ENCODE measurements at places on chromosomes 11 and 22.

- peaks cover 3% of the 10 kb centered on the region for H3K27me3 ChIP-seq
- no peaks in the 10 kb centered on the region for H3K36me3 ChIP-seq
- H3K4me1 ChIP-seq: peaks cover 18% of the 10 kb centered on the region
- DNase-seq: peak; percentile 80
These were observed 30.9 kb upstream of the PARVB start for GRCh38 chr22:43993072-43993760.

DNA sequence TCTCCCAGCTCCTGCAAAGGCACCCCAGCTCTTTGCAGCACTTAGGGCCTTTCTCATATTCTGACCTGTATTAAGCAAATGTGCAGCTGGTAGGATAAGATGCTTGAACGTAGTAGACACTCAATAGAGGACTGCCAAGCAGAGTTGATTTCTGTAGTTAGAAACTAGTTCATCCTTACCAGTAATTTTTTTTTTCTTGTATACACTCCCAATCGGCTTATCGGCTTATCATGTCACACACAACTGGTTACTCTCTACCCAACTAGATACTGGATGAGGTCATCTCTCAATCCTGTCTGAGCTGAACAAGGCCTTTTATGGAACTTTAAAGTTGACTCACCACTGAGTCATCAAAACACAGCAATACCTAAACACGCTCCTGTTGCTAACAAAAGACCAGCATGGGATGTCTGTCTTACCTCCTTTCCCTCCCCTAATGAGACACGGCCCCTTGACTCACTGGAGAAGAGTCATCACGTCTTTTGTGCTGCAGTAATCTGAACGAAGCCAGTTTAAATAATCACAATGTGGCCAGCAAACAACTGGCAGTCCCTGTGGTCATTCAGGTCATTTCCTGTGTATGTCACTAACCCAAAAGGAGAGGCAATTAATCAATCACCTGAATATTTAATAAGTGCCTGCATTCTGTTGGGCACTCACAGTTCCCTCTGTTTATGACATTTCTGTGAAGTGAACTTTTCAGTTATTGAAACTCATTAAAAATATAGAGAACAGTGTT is 7.5 kb upstream of the WEE1 start:
- peak overlapping the region; percentile 55 for H3K27ac ChIP-seq
- no peak overlapping the region for H3K4me3 ChIP-seq
- H3K27me3 ChIP-seq: peaks cover 1% of the 10 kb centered on the region
- H3K4me1 ChIP-seq: peaks cover 3% of the 10 kb centered on the region

- no peaks in the 10 kb centered on the region for H3K36me3 ChIP-seq
- no peak overlapping the region for H3K27ac ChIP-seq
- peak; percentile 55 for DNase-seq
- peaks cover 10% of the 10 kb centered on the region for H3K27me3 ChIP-seq
- H3K4me3 ChIP-seq: no peak overlapping the region
- H3K4me1 ChIP-seq: peaks cover 22% of the 10 kb centered on the region
These were observed 70.4 kb downstream of the MYO7A start for GRCh38 chr11:77198440-77198849.

- H3K27ac ChIP-seq: no peak overlapping the region
- peak; percentile 1 for DNase-seq
- H3K4me3 ChIP-seq: no peak overlapping the region
- no peaks in the 10 kb centered on the region for H3K4me1 ChIP-seq
- H3K36me3 ChIP-seq: peaks cover 5% of the 10 kb centered on the region
These were observed 22.8 kb downstream of the RHBDD3 start for GRCh38 chr22:29244785-29245625.

DNA sequence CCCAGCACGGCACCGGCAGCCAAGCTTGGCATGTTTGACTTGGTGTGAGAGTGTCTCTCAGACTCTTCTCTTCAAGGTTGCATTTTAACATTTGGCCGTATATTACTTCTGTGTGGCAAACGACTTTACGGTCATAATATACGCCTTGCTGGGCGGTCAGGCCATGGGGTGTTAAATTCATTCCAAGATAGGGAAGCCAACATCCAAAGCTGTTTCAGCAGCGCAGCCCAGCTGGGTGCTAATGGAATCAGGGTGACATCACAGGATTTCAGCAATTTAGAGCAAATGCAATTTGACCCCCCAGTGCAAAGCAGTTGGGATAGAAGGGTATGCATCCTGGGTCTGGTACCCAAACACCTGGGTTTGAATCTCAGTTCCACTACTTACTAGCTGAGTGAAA is 16.7 kb upstream of the MYH9 start:
- H3K36me3 ChIP-seq: no peaks in the 10 kb centered on the region
- no peak for DNase-seq
- no peak overlapping the region for H3K27ac ChIP-seq
- H3K27me3 ChIP-seq: peaks cover 4% of the 10 kb centered on the region
- no peaks in the 10 kb centered on the region for H3K4me1 ChIP-seq
- no peak overlapping the region for H3K4me3 ChIP-seq

GRCh38 chr22:49353235-49353634 is 474.4 kb downstream of the BRD1 start:
- no peaks in the 10 kb centered on the region for H3K4me1 ChIP-seq
- H3K27me3 ChIP-seq: peaks cover 6% of the 10 kb centered on the region
- peaks cover 27% of the 10 kb centered on the region for H3K36me3 ChIP-seq
- H3K4me3 ChIP-seq: no peak overlapping the region

DNA sequence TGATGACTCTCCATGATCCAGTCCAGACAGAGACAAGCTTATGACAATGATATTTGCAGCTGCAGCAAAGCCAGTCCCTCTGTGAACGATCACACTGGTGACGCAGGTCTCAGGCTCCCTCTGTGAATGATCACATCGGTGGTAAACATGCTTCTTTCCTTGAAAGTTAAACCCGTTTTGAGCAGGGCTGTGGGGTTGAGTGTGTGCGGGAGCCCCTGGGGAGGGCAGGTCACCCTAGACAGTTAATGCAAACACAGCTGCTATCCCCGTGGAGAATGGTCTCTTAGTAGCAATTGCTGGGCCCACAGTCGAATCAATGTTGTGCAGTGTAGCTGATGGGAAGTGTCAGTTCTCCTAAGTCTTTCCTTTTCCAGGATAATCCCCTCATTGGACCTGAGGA is 71.0 kb upstream of the KIRREL3 start:
- no peak overlapping the region for H3K4me3 ChIP-seq
- peaks cover 39% of the 10 kb centered on the region for H3K4me1 ChIP-seq
- H3K36me3 ChIP-seq: no peaks in the 10 kb centered on the region
- no peak for DNase-seq
- peaks cover 11% of the 10 kb centered on the region for H3K27me3 ChIP-seq
- no peak overlapping the region for H3K27ac ChIP-seq

DNA sequence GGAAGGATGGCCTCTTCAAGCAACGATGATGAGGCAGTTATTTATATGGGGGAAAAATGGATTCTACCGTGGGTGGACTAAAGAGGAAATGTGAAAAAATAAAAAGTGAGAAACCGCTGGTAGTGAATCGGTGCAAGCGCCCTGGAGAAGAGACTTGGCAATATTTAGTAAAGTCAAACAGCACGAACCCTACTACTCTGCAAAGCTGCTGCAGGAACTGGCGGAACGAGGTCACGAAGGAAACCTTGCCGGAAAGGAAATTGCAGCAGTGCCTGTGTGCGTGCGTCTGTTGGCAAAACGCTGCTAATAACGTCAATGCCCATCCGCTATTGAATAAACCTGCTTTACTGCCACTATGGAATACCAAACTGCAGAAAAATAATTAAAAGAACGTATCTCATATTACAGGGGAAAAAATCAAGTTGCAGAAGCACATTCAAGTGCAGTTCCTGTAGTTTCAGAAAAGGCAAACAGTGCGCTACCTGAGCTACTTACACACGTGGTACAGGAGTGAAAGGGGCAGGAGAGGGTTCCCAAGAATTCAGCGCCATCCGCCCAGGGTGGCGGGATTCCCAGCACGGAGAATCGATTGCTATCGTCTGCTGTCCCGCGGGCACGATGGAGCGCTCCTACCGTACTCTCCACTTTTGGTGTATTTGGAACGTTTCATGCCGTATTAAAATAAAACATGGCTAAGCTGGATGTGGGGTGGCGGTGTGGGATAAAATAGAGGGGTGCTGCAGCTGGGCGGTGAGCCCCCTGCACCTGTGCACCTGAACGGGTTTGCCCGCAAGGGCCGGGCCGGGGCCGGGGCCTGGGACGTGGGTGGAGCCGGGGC is 585 bp upstream of the NADSYN1 start:
- H3K4me1 ChIP-seq: peaks cover 35% of the 10 kb centered on the region
- peaks cover 12% of the 10 kb centered on the region for H3K27me3 ChIP-seq
- peak overlapping the region; percentile 89 for H3K4me3 ChIP-seq
- peak overlapping the region; percentile 98 for H3K27ac ChIP-seq

GRCh38 chr11:76635991-76636738 is 34.4 kb downstream of the LRRC32 start:
- no peaks in the 10 kb centered on the region for H3K36me3 ChIP-seq
- no peak overlapping the region for H3K27ac ChIP-seq
- peaks cover 1% of the 10 kb centered on the region for H3K27me3 ChIP-seq
- H3K4me3 ChIP-seq: no peak overlapping the region
- H3K4me1 ChIP-seq: no peaks in the 10 kb centered on the region

DNA sequence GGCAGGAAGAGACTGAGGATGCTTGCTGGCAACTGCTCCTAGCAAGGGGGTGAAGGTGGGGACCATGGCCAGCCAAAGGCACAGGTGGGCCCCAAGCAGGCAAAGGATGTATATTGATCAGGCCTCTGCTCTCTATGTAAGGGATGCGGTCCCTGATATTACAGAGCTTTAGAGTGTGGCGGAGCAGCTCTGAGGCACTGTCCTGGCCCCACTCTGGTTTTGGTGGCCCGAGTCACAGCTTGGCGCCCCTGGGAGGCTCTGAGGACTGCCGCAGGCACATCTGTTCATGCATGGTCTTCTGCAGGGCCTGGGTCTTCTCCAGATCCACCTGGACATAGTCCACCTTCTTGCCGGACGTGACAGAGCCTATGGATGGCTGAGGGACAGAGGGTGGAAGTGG is 45.5 kb downstream of the GAB4 start:
- H3K36me3 ChIP-seq: no peaks in the 10 kb centered on the region
- H3K4me1 ChIP-seq: no peaks in the 10 kb centered on the region
- peaks cover 13% of the 10 kb centered on the region for H3K27me3 ChIP-seq
- H3K4me3 ChIP-seq: no peak overlapping the region
- no peak for DNase-seq

- peak overlapping the region; percentile 71 for H3K4me3 ChIP-seq
- H3K4me1 ChIP-seq: peaks cover 32% of the 10 kb centered on the region
- peak overlapping the region; percentile 66 for H3K27ac ChIP-seq
- peaks cover 7% of the 10 kb centered on the region for H3K27me3 ChIP-seq
- H3K36me3 ChIP-seq: peaks cover 5% of the 10 kb centered on the region
These were observed 88.2 kb upstream of the SEPTIN5 start for GRCh38 chr22:19626042-19626587.

- no peaks in the 10 kb centered on the region for H3K27me3 ChIP-seq
- H3K36me3 ChIP-seq: no peaks in the 10 kb centered on the region
- DNase-seq: no peak
- H3K4me1 ChIP-seq: no peaks in the 10 kb centered on the region
- no peak overlapping the region for H3K27ac ChIP-seq
These were observed 89.9 kb upstream of the OR5AK2 start for GRCh38 chr11:56898856-56899255.

DNA sequence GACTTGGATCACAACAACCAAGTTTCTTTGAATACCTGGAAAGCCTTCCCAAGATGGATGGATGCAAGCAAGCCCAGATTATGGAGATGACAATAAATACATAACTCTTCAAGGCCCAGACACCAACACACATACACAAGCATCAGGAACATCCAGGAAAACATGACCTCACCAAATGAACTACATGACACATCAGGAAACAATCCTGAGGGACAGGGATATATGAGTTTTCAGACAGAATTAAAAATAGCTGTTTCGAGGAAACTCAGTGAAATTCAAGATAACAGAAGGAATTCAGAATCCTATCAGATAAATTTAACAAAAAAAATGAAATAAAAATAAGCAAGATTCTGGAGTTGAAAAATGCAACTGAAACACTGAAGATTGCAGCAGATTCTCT is 659.4 kb downstream of the METTL15 start:
- peaks cover 1% of the 10 kb centered on the region for H3K27me3 ChIP-seq
- no peak overlapping the region for H3K4me3 ChIP-seq
- peaks cover 1% of the 10 kb centered on the region for H3K36me3 ChIP-seq
- no peak overlapping the region for H3K27ac ChIP-seq

GRCh38 chr22:25574736-25575135 is 10.3 kb downstream of the GRK3 start:
- no peak overlapping the region for H3K4me3 ChIP-seq
- no peak for DNase-seq
- H3K27ac ChIP-seq: no peak overlapping the region
- no peaks in the 10 kb centered on the region for H3K27me3 ChIP-seq

- H3K36me3 ChIP-seq: no peaks in the 10 kb centered on the region
- peak overlapping the region; percentile 57 for H3K4me3 ChIP-seq
- no peak for DNase-seq
These were observed 3.1 kb downstream of the PPP2R1B start for GRCh38 chr11:111762981-111763643.

- H3K4me3 ChIP-seq: no peak overlapping the region
- H3K4me1 ChIP-seq: peaks cover 6% of the 10 kb centered on the region
- no peak overlapping the region for H3K27ac ChIP-seq
These were observed 91.0 kb downstream of the KCNQ1 start for GRCh38 chr11:2535673-2536439.

GRCh38 chr22:40509401-40510134 is 127.0 kb downstream of the MRTFA start:
- DNase-seq: no peak
- H3K36me3 ChIP-seq: no peaks in the 10 kb centered on the region
- no peak overlapping the region for H3K4me3 ChIP-seq
- H3K27ac ChIP-seq: no peak overlapping the region
- peaks cover 37% of the 10 kb centered on the region for H3K4me1 ChIP-seq

GRCh38 chr11:47406896-47407745 is 1.3 kb upstream of the SLC39A13 start:
- H3K36me3 ChIP-seq: no peaks in the 10 kb centered on the region
- no peak for DNase-seq
- peaks cover 18% of the 10 kb centered on the region for H3K4me1 ChIP-seq
- peak overlapping the region; percentile 93 for H3K27ac ChIP-seq
- peaks cover 11% of the 10 kb centered on the region for H3K27me3 ChIP-seq

DNA sequence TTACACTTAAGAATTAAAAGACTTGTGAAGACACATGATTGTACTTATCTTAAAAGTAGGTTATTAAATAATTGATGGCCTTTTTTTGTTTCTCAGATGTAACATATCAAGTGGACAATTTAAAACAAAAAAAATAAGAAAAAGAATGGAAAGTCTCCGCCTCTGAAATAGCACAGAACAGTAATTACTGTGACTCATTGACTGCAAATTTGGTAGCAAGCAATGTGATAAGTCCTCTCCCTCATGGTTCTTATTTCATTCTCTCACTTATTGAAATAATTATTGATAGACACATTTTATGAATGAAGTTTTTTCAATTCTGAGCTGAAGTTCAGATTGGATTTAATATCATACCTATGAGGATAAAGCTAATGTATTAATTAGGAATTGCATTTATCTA is 717.9 kb upstream of the LUZP2 start:
- no peak overlapping the region for H3K27ac ChIP-seq

- H3K27ac ChIP-seq: no peak overlapping the region
- H3K36me3 ChIP-seq: peaks cover 11% of the 10 kb centered on the region
- no peak overlapping the region for H3K4me3 ChIP-seq
- H3K4me1 ChIP-seq: no peaks in the 10 kb centered on the region
- DNase-seq: no peak
These were observed 788.3 kb downstream of the TBC1D22A start for GRCh38 chr22:47550524-47551430.

GRCh38 chr11:18671246-18671645 is 27.3 kb upstream of the TMEM86A start:
- no peaks in the 10 kb centered on the region for H3K36me3 ChIP-seq
- peaks cover 6% of the 10 kb centered on the region for H3K4me1 ChIP-seq
- H3K27ac ChIP-seq: no peak overlapping the region
- H3K4me3 ChIP-seq: no peak overlapping the region
- no peak for DNase-seq

GRCh38 chr22:20510811-20511577 is 3.6 kb downstream of the MED15 start:
- no peak overlapping the region for H3K27ac ChIP-seq
- peaks cover 3% of the 10 kb centered on the region for H3K27me3 ChIP-seq
- H3K4me1 ChIP-seq: peaks cover 21% of the 10 kb centered on the region
